ENCODE measurements at places on chromosomes 2 and 18. TPM values are rescaled to one million over a fixed set of nuclear protein-coding genes. Genes with fewer than 3 reads are reported as not detected.

The RNPEPL1 gene
- 47.3 TPM for polyA plus RNA-seq

The MC5R gene
- not detected for polyA plus RNA-seq

The PRR30 gene
- polyA plus RNA-seq: not detected

The SUCLG1 gene
- 31.7 TPM for polyA plus RNA-seq

The MYCN gene
- polyA plus RNA-seq: 0.47 TPM

The COMMD1 gene
- 54.3 TPM for polyA plus RNA-seq

The GALR1 gene
- polyA plus RNA-seq: not detected

The C2orf76 gene
- polyA plus RNA-seq: 6.0 TPM

Measured in endothelial cell of umbilical vein (primary cell).